ENCODE measurements at places on chromosomes 6 and 20.

DNA sequence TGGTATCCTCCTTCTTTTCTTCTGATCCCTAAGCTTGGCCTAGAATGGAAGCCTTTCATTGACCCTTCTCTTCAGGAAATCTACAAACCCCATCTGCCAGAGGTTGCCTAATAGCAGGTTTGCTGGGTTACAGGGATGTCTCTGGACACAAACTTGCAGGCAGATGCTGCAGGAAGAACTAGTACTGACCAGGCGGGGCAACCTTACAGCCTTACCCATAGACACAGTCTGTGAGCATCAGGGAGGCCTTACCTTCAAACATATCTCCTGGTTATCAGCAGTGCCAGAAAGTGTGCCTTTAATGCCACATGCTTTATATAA lies 2.6 kb downstream of the SCUBE3 start:
- no peak for DNase-seq

DNA sequence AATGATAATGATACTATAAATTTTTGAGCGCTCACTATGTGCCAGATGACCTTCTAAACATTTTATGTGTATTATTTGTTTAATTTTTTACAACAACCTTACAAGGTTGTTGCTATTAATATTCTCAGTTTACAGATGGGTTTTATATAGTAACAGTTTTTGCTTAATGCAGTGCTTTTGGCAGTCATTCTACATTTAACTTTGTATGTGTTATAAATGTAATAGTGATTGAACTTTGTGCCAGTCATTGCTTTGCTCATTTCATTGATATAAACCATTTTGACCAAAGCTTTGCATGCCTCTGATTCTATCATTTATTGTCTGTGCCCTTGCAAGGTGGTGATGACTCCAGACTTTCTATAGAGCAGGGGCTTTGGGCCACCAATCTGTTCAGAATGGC lies 206.3 kb upstream of the LAMP5 start:
- DNase-seq: no peak

GRCh38 chr6:105326833-105327770 lies 75.8 kb downstream of the PREP start:
- DNase-seq: no peak

DNA sequence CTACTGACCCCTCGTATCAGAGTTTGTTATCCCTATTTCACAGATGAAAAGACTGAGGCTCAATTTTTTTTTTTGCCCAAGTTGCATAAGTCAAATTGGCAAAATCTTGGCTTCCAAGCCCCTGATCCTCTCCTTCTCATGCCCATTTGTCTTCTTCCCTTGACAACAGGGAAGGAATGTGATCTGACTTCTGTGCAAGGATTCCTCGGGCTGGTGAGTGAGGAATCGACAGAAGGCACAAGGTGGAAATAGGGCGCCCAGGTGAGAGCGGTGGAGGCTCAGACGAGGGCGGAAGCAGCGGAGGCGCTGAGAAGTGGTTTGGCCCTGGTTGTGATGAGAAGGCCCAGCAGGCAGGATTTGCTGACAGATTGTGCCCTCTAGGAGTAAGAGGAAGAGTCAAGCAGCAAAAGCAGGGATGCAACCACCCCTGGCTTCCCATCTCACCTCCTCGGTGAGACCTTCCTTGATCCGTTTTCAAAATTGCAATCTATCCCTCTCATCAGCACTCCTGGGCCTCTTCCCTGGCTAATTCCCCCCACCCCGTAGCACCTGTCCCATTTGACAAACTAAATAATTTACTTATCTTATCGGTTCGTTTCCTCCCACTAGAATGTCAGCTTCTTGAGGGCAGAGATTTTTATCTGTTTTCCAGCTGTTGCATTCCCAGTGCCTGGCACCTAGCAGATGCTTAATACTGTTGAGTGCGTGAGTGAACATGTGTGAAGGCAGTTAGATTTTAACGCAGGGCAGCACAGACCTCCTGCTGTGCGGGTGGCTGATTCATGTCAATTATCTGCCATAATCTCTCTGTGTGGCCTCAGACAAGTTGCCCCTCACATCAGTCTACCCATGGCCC lies 3.7 kb upstream of the SIRPA start:
- DNase-seq: no peak

DNA sequence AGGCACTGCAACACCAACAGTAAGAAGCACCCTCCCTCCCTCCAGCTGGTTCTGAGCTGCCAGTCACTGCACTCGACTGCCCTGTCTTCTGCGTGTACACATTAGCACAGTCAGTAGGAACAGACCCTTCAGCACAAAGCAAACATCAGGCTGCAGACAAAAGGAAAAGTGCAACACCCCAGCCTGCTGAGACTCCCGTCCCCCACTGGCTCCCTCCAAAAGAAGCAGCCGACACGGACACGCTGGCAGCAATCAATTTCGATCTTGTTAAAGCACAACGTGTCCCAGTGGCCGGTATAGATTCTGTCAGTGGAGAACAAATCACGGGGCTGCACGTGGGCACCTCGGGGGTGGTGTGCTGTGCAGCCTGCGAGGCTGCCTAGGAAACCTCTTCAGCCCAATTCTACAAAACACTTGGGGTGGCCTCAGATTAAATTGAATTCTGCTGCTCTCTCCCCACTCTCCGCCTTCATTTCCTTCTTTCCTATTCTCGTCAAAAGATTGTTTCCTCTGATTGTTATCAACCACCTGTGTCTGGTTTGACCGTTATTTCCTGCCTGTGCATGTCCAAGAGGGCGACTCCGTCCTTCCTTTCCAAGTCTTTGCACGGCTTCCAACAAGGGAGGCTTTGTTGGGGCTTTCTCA lies 38.7 kb downstream of the TRAF3IP2 start:
- DNase-seq: no peak

DNA sequence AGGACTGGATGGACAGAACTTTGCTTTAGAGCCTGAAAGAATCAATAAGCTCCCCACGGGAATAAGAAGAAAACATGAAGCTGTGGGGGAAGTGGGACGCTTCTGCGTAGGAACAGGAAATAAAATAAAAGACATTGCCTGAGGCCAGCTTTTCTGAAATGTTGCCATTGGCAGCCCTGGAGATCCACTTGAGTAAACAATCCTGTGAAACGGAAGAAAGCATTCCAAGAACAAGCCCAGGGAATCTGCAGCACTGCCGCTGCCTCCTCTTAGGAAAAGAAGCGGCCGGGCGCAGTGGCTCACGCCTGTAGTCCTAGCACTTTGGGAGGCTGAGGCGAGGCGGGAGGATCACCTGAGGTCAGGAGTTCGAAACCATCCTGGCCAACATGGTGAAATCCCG lies 182.3 kb upstream of the RALGAPA2 start:
- DNase-seq: no peak

GRCh38 chr6:38646166-38646878 lies 6.6 kb upstream of the BTBD9 start:
- DNase-seq: no peak

- DNase-seq: no peak
These were observed 605.7 kb upstream of the GJE1 start for GRCh38 chr6:141526985-141527384.

GRCh38 chr20:51480507-51481270 lies 61.8 kb downstream of the NFATC2 start:
- peak; percentile 29 for DNase-seq

- no peak for DNase-seq
These were observed 31.4 kb downstream of the NFATC2 start for GRCh38 chr20:51510936-51511605.

GRCh38 chr6:54060286-54060685 lies 51.0 kb upstream of the MLIP start:
- DNase-seq: no peak

DNA sequence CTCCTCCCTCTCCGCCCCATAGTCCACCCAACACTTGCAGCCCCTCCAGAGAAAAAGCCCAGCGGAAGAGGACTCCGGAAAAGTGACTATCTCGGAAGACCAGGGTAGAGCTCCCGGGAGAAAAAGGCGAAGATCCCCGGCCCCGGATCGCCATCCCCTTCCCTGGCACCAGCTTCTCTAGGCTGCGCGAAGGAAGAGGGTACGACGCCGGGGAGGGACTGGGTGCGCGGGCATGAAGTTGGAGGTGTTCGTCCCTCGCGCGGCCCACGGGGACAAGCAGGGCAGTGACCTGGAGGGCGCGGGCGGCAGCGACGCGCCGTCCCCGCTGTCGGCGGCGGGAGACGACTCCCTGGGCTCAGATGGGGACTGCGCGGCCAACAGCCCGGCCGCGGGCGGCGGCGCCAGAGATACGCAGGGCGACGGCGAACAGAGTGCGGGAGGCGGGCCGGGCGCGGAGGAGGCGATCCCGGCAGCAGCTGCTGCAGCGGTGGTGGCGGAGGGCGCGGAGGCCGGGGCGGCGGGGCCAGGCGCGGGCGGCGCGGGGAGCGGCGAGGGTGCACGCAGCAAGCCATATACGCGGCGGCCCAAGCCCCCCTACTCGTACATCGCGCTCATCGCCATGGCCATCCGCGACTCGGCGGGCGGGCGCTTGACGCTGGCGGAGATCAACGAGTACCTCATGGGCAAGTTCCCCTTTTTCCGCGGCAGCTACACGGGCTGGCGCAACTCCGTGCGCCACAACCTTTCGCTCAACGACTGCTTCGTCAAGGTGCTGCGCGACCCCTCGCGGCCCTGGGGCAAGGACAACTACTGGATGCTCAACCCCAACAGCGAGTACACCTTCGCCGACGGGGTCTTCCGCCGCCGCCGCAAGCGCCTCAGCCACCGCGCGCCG lies 822 bp downstream of the FOXQ1 start:
- no peak for DNase-seq

DNA sequence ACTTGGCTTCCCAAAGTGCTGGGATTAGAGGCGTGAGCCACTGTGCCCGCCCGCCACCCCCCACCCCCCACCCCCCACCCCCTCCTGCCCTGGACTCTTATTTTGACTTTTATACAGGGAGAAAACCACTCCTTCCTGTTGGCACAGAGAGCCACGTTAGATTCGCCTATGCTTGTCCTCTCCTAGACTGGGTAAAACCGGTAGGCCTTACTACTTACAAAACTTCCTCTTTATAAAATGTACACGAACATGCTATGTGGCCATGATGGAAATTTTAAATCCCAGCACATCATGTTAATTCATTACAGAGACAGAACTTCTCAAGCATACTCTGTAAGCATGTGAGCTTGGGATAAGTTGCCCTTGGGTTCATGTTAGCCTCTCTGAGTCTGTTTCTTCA lies 124.2 kb downstream of the SLC24A3 start:
- DNase-seq: no peak

DNA sequence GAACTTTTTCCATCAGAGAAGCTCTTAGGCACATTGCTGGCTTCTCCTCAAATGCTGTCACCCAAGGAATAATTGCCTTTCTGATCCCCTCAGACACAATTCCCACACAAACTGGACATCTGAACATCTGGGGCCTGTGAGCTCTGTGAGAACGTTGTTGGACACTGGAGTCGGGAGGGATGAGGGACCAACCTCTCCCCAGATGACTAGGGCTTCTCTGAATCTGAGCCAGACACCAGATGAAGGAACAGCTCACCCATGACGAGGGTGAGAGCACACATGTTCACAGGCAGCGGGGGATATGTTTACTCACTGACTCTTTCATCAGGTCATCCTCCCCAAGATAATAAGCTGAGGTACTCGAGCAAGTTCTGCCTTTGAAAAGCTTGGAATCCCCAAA lies 283.9 kb upstream of the SUPT3H start:
- DNase-seq: no peak

DNA sequence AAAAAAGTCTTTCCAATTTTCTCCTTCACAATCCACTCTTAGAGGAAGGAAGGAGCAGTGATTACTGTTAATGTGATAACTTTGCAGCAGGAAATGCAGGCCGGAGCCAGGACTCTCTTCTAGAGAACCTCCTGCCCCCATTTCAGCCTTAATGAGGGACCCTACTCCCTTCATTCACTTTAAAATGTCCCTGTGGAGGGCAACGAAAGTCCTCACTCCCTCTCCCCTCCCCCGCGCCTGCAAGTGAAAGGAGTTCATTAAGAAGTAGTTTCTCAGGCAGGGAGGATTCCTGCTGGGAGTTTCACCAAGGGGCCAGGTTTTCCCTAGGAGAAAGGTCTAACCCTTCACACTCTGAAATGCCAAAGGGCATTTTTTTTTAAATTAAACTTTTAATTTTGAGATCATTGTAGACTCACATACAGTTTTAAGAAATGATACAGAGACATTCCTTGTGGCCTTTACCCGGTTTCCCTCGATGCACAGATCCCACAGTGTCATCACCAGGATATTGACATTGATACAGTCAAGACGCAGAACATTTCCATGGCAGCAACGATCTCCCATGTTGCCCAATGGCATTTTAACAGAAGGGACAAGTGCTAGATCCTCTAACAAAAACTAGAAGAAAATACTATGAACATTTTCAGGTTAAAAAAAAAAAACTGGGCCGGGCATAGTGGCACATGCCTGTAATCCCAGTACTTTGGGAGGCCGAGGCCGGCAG lies 6.8 kb upstream of the COMMD7 start:
- no peak for DNase-seq

- no peak for DNase-seq
These were observed 235.1 kb downstream of the SMOC2 start for GRCh38 chr6:168675933-168676551.

DNA sequence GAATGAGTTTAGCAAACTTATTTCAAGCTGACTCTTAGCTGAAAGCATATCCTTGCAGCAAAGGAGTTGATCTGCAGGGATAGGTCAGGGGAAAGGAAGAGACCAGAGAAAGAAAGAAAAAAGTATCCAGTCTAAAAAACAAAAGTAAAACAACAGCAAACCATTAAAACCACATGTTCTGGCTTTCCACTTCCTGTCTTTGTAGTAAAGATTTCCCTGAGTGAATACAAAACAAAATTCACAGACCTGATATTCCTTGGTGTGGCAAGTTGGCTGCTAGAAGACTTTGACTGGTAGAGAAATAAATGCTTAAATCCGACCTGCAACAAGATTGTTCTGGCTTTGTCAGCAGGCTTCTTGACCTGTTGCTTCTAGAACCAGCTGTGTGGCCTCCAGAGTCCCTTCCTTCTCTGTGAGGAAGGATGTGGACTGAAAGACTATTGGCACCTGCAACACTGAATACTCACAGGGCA lies 23.4 kb upstream of the MCM3 start:
- peak; percentile 40 for DNase-seq

- DNase-seq: no peak
These were observed 23.8 kb downstream of the UST start for GRCh38 chr6:148770408-148771211.

- DNase-seq: peak; percentile 82
These were observed 27.0 kb downstream of the HECA start for GRCh38 chr6:139161817-139162284.

DNA sequence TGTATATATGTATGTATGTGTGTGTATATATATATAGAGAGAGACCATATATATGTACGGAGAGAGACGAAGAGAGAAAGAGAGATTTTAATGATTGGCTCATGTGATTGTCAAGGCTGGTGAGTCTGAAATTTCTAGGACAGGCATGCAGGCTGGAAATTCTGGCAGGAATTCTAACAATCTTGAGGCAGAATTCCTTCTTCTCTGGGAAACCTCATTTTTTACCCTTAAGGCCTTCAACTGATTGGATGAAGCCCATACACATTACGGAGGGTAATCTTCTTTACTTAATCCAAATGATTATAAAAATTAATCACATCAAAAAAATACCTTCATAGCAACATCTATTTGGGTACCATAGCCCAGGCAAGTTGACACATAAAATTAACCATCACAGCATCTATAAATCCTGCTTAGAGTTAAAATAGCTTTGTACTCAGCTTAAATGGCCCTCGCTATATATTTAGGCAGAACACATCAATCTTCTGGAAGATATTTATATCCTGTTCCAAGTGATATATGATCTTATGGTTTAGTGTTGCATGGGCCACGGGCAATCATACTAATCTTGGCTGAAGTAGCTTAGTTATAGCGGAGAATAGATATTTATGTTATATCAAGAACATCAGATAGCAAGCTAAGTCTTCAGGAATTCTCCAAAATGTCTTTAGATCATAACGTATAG lies 36.6 kb downstream of the ABRACL start:
- DNase-seq: no peak

GRCh38 chr20:54711071-54711470 lies 235.7 kb downstream of the DOK5 start:
- DNase-seq: no peak

GRCh38 chr6:72466971-72467566 lies 154.8 kb upstream of the KCNQ5 start:
- DNase-seq: no peak
